Epithelial cell of umbilical artery (primary cell): ENCODE measurements at places on chromosomes 6 and 20. TPM values are rescaled to one million over a fixed set of nuclear protein-coding genes. Genes with fewer than 3 reads are reported as not detected.

The PRKN gene
- total RNA-seq = 0.15 and 0.97 TPM in 2 replicates

The BRPF3 gene
- 6.4 and 6.8 TPM in 2 replicates for total RNA-seq

The BNIP5 gene
- not detected in 2 replicates for total RNA-seq

The FILIP1 gene
- 12.2 and 16.2 TPM in 2 replicates for total RNA-seq

The KIAA1586 gene
- total RNA-seq = 12.7 and 25.2 TPM in 2 replicates

The ASCC3 gene
- 77.2 and 85.8 TPM in 2 replicates for total RNA-seq

The VNN1 gene
- total RNA-seq = under 0.01 TPM in 1 of 2 replicates, not detected in the other
